ENCODE measurements at places on chromosomes 5 and 9. TPM values are rescaled to one million over a fixed set of nuclear protein-coding genes. Genes with fewer than 3 reads are reported as not detected.

The NRG2 gene
- 0.20 TPM for polyA plus RNA-seq

The CDKN2B gene
- polyA plus RNA-seq = 2.9 TPM

The NUTM2F gene
- not detected for polyA plus RNA-seq

The PLCXD3 gene
- not detected for polyA plus RNA-seq

The TDRD7 gene
- 6.8 TPM for polyA plus RNA-seq

The ORM2 gene
- polyA plus RNA-seq = not detected

The CTSL gene
- polyA plus RNA-seq = 96.1 TPM

The DAB2IP gene
- 14.1 TPM for polyA plus RNA-seq

The CRB2 gene
- polyA plus RNA-seq = not detected

The HTR4 gene
- not detected for polyA plus RNA-seq

The SH3TC2 gene
- polyA plus RNA-seq = 3.5 TPM

The ADAMTS16 gene
- polyA plus RNA-seq = not detected

The OR1Q1 gene
- not detected for polyA plus RNA-seq

The MYORG gene
- 4.3 TPM for polyA plus RNA-seq

The PAM gene
- 37.4 TPM for polyA plus RNA-seq
